ENCODE measurements at places on chromosomes 4 and X.

DNA sequence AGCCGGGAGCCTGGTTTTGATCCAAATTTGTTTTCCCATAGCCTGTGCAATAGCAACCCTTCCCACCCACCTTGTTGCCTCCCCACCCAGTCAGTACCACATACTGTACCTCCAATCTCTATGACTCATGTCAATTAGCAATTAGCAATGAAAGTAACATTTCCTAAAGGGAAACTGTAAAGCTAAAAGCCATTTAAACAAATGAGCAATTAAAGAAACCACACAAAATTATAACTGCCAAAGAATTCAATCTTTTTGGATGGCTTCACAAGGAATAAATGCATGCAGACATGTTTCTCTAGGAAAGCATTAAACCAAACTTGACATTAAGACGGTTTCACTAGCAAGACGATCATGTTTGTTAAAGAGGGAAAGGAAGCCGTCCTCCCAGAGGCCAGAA, 169.0 kb upstream of the MAP3K15 start:
- DNase-seq, result no peak

- DNase-seq, result no peak
Measured at GRCh38 chr4:37735578-37735977, 49.4 kb upstream of the RELL1 start.

GRCh38 chr4:48967631-48968030, 18.4 kb upstream of the CWH43 start:
- peak; percentile 3 for DNase-seq

DNA sequence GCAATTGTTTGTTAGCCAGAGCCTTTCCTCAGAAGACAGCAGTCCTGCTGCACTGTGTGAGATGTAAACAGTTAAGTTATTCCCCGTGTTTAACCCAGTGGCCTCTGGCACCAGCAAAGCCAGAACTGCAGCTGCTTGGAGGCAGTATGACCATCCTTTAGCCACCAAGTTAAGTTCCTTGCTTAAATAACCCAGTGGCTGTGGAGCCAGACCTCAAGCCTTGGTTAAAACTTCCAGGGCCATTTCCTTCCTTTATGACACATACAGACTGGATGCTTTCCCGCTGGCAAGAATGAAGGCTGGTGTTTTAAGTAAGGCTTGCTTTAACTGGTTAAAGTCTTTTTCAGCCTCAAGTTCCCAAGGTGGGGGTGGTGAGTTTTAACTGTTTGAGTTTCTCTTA, 379.8 kb downstream of the DCAF12L2 start:
- no peak for DNase-seq

DNA sequence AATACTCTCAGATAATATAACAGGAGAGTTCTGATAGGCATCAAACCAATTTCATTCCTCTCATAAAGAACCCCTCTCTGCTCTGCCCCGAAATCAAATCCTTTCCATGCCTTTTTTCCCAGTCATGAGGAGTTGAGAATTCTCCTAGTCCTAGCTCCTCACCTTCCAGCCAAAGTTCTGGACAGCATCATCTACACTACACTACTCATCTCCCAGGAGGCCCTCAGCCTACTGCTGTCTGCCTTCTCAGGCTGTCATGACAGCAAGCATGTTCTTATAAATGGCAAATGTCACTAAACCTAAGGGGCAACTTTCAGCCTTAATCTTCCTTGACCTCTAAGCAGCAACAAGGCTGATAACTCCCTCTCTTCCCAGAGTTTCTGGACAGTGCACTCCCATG, 26.6 kb downstream of the MAPK10 start:
- no peak for DNase-seq

DNA sequence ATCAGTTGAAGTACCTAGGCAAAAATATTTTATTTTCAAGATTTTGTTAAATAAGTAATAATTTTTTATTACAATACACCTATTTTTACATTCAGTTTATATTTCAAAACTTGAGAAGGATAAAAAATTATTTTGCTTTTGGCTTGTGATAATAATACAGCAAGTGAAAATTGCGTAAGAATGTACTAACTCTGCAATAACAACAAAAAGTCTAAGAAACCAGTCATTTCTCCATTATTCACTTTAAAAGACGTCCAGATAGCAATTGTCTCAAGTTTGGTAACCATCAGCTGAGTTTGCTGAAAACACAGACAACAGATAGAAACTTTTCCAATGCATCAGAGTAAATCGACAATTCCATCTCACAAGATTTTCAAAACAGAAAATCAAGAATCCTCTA, 12.1 kb downstream of the CXCL8 start:
- DNase-seq, result no peak

- DNase-seq, result no peak
Measured at GRCh38 chr4:176774852-176775251, 17.9 kb downstream of the VEGFC start.

DNA sequence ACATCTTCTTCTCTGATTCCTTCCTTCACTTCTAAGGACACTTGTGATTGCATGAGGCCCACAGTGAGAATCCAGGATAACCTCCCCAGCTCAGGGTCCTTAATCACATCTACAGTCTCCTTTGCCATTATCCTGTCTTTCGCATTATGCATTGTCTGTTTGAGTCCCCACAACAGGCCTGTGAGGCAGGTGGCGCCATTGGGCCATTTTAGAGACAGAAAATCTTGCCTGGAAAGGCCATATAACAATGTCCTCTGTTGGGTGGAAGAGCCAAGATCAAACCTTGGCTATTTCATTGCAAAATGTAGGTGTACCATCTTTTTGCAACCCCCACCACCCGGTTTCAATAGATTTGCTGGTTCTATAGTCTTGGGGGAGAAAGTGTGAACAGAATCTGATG, 11.8 kb upstream of the DCUN1D4 start:
- peak; percentile 3 for DNase-seq

DNA sequence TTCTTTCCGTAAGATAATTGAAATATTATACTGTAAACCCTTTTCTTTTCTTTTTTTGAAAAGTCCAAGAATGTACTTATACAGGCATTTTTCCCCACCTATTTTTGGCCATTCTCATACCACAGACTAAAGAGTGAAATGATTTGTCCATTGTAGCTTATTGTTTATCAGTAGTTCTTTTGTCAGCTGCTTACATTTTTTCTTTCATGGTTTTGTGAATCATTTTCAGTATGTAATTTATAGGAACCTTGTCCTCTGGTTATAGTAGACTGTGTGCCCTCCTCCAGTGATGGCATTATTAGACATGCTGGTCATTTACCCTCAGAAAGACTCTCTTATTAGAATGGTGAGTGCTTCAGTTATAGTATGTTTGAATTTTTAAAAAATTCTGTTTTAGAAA, 56.7 kb downstream of the CCKAR start:
- no peak for DNase-seq

DNA sequence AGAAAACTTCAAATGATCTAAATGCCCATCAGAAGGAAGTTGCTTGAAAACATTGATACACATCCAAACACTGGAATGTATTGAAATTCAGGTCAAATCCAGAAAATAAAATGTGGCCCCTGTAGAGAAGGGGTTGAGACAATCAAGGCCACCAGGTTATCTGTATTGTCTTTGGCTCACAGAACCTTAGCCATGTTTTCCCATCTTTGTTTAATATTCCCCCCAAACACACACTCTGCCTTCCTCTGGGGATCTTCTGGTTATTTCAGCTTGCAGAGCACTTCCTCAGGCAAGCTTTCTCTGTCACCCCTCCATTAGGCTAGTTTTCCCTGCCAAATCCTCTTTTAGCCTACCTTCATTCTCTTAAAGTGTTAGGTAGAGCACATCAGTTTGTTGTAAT, 30.5 kb downstream of the PAGE2 start:
- DNase-seq, result no peak

DNA sequence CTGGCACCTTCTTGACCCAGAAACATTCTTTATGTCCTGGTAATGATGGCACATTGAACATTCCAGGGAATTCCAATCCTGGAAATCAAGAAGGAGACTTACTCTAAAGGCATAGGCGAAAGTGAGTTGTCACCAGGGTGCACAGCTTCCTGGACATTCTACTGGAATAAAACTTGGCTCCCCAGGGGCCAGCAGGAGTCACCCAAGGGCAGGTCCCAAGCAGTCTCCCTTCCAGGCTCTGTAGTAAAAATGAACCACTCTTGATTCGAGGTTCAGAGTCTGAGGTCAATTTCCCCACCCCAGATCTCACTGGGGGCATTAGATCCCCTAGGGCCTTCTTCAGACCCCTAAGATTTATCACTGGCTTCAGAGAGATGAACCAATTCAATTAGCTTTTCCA, 338.7 kb upstream of the GATB start:
- DNase-seq, result no peak

DNA sequence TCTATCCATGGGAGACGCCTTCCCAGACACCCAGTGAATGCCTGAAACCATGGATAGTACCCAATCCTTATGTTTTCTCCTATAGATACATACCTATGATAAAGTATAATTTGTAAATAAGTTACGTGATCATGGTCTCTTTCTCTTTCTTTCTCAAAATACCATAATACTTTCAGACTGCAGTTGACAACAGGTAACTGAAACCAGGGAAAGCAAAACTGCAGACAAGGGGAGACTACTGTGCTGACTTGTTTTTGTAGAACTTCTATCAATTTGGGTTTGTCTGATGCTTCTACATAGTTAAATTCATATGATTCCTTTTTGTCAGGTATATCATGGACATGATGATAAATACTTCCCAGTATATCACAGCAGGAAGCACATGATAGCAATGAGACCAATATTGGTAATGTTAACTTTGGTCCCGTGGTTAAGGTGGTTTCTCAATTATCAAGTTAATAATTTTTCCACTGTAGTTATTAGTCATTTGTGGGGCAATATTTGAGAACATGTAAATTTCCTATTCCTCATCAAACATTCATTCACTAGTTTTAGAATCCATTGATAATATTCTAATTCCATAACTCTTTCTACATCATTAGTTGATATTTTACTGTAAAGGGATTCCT, 298.0 kb upstream of the TET2 start:
- no peak for DNase-seq

DNA sequence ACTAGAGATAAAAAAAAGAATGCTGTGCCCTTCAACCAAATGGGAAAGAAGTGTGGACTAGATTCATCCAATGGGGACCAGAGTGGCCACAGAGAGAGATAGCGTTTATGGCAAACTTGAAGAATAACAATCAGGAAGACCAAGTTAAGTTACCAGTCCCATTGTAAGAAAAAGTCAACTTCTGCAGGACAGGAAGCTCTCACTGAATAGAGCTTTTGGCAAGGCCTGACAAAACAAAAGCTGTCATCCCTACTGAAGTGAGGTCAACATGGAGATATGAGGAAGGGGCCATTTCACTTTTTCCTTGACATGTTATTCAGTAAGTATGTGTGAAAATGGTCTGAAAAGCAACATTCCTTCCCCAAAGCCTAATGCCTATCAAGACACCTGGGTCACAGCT, 111.8 kb upstream of the KLHL13 start:
- DNase-seq, result no peak

DNA sequence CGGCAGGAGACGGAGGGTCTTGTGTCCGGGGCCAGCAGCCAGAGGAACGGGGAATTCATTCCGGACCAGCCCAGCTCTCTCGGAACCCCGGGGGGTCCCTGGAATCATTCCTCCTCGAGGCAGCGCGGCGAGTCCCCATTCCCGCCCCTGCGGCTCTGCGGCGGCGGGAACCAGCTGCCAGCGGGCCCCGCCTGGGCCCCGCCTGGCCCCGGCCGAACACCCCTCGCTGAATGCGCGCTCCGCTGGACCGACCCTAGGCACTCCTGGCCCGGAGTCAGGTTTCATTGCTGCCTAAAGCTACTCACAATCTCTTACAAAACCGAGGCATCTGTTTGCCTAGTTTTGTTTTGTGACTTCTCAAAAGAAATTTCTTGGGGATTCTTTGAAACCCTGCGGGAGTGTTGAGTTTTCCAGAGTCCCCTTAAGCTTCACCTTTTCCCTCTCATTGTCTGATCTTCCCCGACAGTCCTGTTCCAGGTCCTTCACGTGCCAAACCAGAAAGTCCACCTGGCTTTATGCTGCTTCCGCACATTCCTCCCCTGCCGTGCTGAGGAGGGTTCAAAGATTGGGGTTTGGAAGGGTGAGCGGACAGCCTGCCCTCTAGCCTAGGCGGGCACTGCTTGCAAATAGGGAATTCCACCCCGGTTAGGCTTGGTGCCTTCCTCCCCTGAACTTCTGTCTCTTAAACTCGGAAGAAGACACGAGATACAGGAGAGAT, 789 bp downstream of the ARHGAP10 start:
- no peak for DNase-seq

- DNase-seq, result no peak
Measured at GRCh38 chr4:71290476-71290875, 48.3 kb upstream of the SLC4A4 start.

- DNase-seq, result no peak
Measured at GRCh38 chrX:32825009-32825408, 386.3 kb downstream of the DMD start.

DNA sequence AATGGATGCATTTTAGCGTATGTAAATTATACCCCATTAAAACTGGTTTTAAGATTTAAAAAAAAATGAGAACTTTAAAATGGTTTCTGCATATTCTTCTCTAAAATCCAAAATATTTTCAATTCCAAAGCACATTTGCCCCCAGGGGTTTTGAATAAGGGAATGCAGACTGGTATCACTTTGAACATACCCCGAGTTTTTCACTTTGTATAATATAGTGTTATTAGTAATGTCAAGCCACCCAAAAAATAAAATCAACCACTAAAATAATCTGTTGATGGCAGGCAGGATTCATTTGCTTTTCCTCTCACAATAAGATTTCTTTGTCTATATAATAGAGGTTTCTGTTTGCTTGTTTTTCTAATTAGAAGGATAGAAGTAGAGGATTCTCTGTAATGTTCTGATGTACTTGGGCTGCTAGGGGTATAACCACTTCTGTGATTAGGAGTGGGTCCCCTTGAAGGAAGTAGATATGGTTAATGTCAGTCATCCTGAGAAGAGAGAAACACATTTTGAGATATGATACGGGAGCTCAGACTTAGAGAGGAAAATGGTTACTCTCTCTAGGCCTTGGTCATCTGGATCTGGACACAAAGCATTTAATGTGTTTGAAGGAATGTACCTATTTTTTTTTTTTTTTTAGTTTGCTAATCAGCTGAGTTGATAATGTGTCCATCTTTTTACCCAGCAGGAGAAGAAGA, 9.3 kb upstream of the LIN54 start:
- DNase-seq, result no peak

DNA sequence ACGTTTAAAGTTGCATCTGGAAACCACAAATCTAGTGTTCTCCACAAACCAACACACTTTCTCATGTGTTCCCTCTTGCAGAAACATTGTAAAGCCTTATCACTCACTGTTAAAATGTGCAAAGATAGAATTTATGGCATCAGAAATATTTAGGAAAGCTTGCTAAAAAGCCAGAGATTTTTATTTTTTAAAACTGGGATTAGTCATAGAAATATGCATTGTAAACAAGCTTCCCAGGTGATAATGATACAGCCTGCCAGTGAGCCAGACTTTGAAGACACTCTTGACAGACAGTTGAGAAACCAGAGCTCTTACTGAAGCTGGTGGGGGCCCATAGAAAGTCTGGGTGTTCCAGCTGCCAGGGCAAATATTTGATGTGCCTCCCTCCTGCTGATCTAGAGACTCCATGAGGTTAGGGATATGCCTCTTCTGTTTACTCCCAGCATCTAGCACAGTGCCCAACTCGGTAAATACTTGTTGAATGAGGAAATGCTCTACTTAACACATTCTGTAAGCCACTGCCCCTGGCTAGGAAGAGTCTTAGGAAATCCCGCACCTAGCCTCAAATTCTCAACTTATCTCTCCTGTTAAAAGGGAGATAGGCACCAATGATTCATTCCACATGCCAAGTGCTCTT, 179.0 kb upstream of the RASGEF1B start:
- no peak for DNase-seq

Data from skin of body (tissue), 3 donors.